Tibial nerve (tissue), 4 donors: ENCODE measurements at places on chromosomes 7 and 10. TPM values are rescaled to one million over a fixed set of nuclear protein-coding genes. Genes with fewer than 3 reads are reported as not detected.

DNA sequence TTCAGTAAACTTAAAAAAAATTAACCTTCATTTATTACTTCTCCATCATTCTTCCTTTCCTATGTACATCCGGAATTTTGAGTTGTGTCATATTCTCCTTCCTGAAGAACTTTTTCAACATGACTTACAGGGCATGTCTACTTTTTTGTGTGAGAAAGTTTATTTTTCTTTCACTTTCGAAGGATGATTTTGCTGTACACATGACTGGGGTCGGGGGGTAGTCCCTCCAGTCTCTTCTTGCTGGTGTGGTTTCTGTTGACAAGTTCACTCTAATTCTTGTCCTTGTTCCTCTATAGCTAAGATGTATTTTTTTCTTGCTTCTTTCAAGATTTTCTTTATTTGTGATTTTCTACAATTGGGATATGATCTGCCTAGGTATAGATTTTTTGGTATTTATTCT is 55.8 kb downstream of the INPP5A start:
- no peak for DNase-seq

- no peak for DNase-seq
Observed at GRCh38 chr7:20776214-20776911, 10.3 kb downstream of the SP8 start.

- no peak for DNase-seq
Observed at GRCh38 chr7:148931470-148931869, 47.4 kb upstream of the EZH2 start.

DNA sequence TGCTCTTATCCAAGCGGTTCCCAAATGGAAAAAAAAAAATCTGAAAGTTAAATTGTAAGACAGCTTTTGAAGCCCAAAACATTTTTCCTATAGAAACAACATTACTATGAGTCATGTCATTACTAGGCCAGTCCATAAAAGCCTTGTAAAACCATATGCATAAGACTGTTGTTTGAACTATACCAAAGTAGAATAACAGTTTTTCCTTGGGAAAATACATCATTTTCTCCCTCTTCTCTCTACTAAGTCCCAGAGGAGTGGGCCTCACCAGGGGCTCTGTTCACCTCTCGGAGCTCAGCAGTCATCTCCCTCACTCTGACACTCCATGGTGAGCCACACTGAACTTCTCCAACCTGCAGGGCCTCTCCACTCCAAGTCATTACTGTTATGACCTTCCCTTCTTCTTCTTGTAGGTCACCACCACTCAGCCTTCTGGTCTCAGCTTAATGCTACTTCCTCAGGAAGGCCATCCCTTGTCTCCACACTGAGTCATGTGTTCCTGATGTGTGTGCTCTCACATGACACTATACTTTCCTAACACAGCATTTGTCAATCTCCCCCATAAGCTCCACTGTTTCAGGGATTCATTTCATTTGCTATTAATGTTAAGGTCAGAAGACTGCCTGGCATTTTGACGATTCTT is 32.5 kb downstream of the ZNF438 start:
- DNase-seq = peak; percentile 48

DNA sequence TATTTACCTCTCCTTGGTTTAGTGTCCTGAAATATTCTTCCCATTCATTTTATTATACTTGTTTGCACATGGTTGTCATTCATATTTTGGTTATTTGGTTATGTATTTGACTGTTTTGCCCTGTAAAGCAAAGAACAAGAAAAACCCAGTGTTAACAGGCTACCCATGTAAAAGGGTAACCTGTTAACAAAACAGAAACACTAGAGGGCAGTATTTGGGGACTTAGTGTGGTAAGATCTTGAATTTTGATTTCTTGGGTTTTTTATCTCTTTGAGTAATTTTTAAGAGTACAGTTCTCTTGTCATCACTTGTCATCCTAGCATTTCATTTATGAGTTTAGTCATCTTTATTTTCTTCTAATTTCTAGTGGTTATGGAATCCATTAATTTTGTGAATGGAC is 51.3 kb downstream of the POLL start:
- DNase-seq = no peak

DNA sequence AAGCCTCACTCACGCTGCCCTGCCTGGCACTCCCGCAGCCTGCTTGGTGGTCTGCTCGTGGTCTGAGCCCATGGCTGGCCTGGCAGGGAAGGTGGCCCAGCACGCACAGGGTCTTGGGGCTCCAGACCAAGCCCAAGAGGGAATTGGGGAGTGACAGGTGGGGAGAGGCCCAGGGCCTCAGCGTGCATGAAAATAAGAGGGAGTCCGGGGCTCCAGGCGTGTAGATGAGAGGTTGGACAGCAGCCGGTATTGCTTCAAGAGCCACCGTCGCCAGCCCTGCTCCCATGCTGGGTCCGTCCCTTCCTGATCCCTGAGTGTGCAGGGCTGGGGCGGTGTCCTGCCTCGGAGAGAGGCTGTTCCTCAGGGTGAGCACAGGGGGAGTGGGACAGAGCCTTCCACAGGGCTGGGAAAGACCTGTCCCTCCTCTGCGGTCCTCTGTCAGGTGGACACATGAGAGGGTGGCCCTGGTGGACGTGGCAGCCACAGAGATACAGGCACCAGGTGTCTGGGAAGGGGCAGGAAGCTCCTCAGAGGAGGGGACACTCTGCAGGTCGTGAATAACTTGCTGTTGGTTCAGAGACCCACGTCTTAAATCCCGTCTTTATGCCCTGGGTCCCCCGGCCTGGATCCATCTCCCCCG is 113.1 kb downstream of the INPP5A start:
- DNase-seq = no peak

Gene KLLN
- 0.90 TPM for total RNA-seq

Gene SORCS1
- 61.5 TPM for total RNA-seq

Gene PALD1
- total RNA-seq = 7.8 TPM

Gene MSRB2
- total RNA-seq = 12.5 TPM

Gene CTAGE4
- total RNA-seq = 3.1 TPM

Gene CDK14
- total RNA-seq = 22.2 TPM

Gene HTR5A
- not detected for total RNA-seq

Gene CYP26A1
- not detected for total RNA-seq
